Upper lobe of right lung (tissue), 1 donor: ENCODE measurements at places on chromosomes 3 and 15. TPM values are rescaled to one million over a fixed set of nuclear protein-coding genes. Genes with fewer than 3 reads are reported as not detected.
A peak's percentile ranks its signal among the peaks of the same experiment; 100 is the strongest.

- H3K4me1 ChIP-seq = peaks cover 12% of the 10 kb centered on the region
- DNase-seq = no peak
- H3K4me3 ChIP-seq = no peak overlapping the region
- no peaks in the 10 kb centered on the region for H3K36me3 ChIP-seq
These were observed 36.7 kb upstream of the ATP10A start for GRCh38 chr15:25899870-25900269.

DNA sequence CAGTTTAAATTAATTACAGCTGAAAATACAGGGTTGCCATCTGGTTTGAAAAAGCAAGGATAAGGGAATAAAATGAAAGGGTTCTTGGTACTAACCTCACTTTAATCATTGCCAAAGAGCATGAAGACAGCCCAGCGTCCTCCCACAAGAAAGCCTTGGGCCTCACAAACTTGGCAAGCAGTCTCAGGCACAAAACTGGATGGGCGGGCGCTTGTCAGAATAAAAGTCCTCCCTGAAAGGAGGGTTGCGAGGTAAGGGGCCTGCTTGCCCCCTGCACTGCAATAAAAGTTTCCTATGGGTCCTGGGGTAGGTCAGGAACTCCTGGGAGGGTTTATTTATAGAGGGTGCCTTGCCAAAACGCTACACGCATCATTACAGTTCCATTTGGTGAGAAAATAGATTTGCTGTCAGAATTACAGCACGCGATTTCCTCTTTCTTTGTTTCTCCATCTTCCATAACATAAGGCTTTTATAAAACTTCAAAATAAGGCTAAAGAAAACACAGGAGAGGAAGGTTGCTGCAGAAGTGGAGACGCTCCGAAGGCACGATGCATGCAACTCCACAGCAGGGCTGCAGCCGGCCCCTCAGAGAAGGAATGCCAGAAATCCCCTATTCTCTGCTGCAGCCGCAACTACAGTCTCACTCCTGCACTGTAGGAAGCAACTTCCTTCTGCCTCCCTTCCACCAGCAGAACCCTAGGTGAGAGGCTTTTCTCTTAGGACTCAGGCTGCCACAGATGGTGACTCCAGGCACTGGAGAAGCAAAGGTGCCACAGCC, 61.3 kb downstream of the VGLL4 start:
- H3K4me3 ChIP-seq = peak overlapping the region; percentile 30
- H3K36me3 ChIP-seq = no peaks in the 10 kb centered on the region
- H3K4me1 ChIP-seq = peaks cover 35% of the 10 kb centered on the region
- no peaks in the 10 kb centered on the region for H3K27me3 ChIP-seq

DNA sequence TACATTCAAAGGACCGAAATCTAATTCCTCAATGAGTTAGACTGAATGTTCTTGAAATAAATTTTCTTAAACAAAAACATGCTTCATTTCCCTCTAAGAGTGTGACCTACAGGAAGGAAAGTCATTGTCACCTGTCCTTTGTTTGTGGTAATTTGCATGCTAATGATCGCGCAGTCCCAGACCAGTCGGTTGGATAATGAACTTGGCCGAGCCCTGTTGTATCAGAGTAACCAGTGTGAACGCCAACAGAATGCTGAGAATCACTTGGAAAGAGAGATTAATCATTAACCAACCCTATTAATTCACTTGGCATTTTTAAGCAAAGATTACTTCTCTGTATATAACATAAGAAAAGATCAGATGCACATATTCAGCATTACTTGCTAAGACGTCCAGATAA, 8.1 kb upstream of the ARNT2 start:
- H3K27ac ChIP-seq = no peak overlapping the region
- DNase-seq = no peak
- no peaks in the 10 kb centered on the region for H3K36me3 ChIP-seq
- no peaks in the 10 kb centered on the region for H3K4me1 ChIP-seq
- H3K4me3 ChIP-seq = no peak overlapping the region
- H3K27me3 ChIP-seq = no peaks in the 10 kb centered on the region

GRCh38 chr3:53495520-53496391, 1.3 kb downstream of the CACNA1D start:
- peaks cover 35% of the 10 kb centered on the region for H3K27me3 ChIP-seq
- peak overlapping the region; percentile 54 for H3K4me3 ChIP-seq
- H3K27ac ChIP-seq = peak overlapping the region; percentile 58
- peaks cover under 1% of the 10 kb centered on the region for H3K4me1 ChIP-seq
- H3K36me3 ChIP-seq = no peaks in the 10 kb centered on the region
- DNase-seq = no peak

The CFAP100 gene
- not detected for total RNA-seq

GRCh38 chr15:39584266-39584659, 3.4 kb downstream of the THBS1 start:
- peaks cover 3% of the 10 kb centered on the region for H3K4me1 ChIP-seq
- H3K36me3 ChIP-seq = peaks cover 70% of the 10 kb centered on the region
- H3K27me3 ChIP-seq = no peaks in the 10 kb centered on the region
- H3K27ac ChIP-seq = no peak overlapping the region
- H3K4me3 ChIP-seq = peak overlapping the region; percentile 60

- H3K27me3 ChIP-seq = no peaks in the 10 kb centered on the region
- H3K36me3 ChIP-seq = no peaks in the 10 kb centered on the region
These were observed 404.9 kb downstream of the SQOR start for GRCh38 chr15:46039703-46040102.

GRCh38 chr3:107458871-107459270, 63.9 kb upstream of the BBX start:
- DNase-seq = no peak
- H3K27ac ChIP-seq = no peak overlapping the region
- no peaks in the 10 kb centered on the region for H3K36me3 ChIP-seq
- H3K4me1 ChIP-seq = no peaks in the 10 kb centered on the region
- no peaks in the 10 kb centered on the region for H3K27me3 ChIP-seq
- H3K4me3 ChIP-seq = no peak overlapping the region
